ENCODE measurements at places on chromosomes 16 and 17. TPM values are rescaled to one million over a fixed set of nuclear protein-coding genes. Genes with fewer than 3 reads are reported as not detected.

Gene OVCA2
- 61.9 TPM for total RNA-seq

Gene IGF2BP1
- total RNA-seq: 3.4 TPM

Gene CNTNAP4
- not detected for total RNA-seq

Gene ITGB4
- 873 TPM for total RNA-seq

Gene CD300A
- not detected for total RNA-seq

Gene PIPOX
- not detected for total RNA-seq

Gene AOC2
- 0.92 TPM for total RNA-seq
